ENCODE measurements at places on chromosomes 5 and 9.

GRCh38 chr5:59863777-59864176 is 29.7 kb downstream of the PDE4D start:
- H3K4me3 ChIP-seq = no peak overlapping the region
- H3K36me3 ChIP-seq = no peaks in the 10 kb centered on the region
- no peaks in the 10 kb centered on the region for H3K4me1 ChIP-seq
- no peak for DNase-seq
- no peak overlapping the region for H3K27ac ChIP-seq
- no peaks in the 10 kb centered on the region for H3K27me3 ChIP-seq

DNA sequence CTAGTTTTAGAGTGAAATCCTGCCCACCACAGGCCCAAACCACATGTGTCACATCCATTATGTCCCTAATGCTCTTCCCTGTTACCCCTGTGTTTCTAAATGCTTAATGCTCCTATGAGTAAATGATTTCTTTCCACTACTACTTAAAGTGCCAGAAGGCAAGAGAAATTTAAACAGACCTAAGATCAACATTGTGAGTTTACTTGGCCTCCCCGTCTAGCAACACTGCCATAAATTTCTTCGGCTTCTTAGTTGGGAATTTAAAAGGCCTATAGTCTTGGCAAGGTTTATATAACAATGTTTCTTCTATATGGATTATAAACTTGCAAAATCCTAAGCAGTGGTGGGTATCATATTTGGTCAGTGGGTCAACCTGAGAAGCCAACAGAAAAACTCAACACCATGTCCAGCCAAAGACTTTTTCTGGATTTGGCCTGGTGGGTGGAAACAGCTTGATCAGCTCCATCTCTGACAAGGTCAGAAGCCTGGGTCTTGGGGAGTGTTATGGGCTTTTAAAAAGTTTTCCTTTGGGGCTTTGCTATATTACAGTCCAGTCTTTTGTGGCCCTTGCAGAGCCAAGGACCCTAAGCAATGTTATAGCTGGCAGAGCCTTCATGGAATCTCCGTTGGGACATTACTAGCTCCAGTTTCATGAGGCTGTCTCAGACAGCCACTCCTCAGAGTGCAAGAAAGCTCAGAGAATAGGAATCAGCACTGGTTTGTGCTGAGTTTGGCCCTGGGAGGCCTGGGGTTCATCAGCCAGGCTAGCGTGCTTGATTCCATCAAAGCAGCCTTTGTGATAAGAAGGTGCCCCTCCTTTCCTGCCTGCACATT is 119.8 kb downstream of the PRDM6 start:
- H3K4me1 ChIP-seq = no peaks in the 10 kb centered on the region
- H3K36me3 ChIP-seq = no peaks in the 10 kb centered on the region
- H3K27ac ChIP-seq = no peak overlapping the region
- no peak for DNase-seq

DNA sequence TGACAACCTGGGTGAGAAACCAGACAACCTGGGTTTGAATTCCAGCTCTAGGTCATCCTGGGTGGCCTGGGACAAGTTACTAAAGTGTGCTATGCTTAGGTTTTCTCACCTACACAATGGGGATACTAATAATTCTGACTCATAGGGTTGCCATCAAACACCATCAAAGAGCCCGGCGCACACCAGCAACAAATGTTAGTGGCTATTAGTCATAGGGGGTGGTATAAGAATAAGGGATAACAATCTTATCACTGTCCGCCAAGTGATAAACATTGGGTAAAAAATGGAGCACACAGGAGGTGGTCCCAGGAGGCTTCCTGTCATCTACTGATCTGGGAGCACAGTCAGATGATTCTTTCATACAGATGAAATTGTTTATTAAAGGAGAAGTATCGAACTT is 61.4 kb upstream of the AFAP1L1 start:
- H3K27ac ChIP-seq = no peak overlapping the region
- no peaks in the 10 kb centered on the region for H3K27me3 ChIP-seq
- no peaks in the 10 kb centered on the region for H3K4me1 ChIP-seq

DNA sequence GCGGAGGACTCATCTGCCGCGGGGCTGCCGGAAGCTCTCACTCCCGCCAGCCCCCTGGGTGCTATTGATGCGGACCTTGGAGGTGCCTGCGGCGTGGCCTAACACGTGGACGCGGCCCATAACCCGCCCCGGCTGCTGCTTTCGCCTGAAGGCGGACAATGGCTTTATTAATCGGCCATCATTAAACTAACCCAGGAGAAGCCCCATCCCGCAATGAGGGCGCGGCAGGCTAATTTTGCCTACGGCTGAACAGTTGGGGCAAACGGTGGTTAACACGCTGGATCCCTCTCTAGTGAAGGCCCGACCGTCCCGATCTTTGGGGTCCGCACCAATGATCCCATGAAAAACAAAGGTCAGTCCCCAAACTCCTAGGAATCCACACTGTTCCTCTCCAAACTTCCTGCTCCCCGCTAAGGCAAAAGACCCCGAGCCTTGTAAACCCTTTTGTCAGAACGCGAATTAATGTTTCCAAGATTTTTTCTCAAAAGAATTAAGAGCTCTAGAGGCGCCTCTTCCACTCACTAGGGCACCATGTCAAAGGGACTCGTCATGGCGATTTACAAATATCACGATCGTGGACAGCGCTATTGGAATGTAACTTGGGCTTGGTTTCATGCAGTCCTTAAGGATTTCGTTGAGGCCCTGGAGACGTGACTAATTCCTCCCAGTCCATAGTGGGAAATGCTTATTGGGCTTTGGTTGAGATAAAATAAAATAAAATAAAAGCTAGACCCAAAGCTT is 193.1 kb downstream of the MEF2C start:
- no peak overlapping the region for H3K27ac ChIP-seq
- H3K4me3 ChIP-seq = no peak overlapping the region
- no peaks in the 10 kb centered on the region for H3K4me1 ChIP-seq
- no peak for DNase-seq

- H3K4me1 ChIP-seq = no peaks in the 10 kb centered on the region
- no peak for DNase-seq
- no peaks in the 10 kb centered on the region for H3K36me3 ChIP-seq
- no peak overlapping the region for H3K4me3 ChIP-seq
- no peaks in the 10 kb centered on the region for H3K27me3 ChIP-seq
Observed at GRCh38 chr9:129290606-129291005, 112.5 kb upstream of the IER5L start.

- H3K27me3 ChIP-seq = no peaks in the 10 kb centered on the region
- H3K36me3 ChIP-seq = no peaks in the 10 kb centered on the region
- H3K27ac ChIP-seq = no peak overlapping the region
- H3K4me1 ChIP-seq = no peaks in the 10 kb centered on the region
Observed at GRCh38 chr5:24059006-24059405, 551.6 kb downstream of the PRDM9 start.

DNA sequence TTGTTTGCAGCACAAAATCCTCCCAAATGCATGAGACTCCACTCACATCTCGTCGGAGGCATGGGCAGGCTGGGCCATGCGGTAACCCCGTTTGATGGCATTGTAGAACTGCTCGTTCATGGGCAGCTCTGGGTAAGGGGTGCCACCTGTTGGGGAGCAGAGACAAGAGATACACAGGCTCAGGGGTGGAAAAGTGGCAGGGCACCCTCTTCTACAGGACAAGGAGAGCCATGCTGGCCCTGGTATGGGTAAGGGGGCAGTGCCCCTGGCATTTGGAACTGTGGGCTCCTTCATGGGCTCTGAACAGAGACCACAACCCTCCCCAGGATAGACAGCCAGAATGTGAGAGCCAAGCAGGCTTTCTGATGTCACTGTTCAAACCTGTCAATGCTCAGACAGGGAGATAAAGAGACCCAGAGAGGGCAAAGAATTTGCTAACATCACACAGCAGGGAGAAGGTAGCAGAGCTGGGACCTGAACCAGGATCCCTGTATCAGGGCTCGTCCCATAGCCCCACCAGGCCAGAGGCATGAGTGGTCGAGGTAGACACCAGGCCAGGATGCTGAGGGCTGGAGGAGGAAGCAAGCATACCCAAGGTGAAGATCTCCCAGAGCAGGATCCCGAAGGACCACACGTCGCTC is 33.2 kb upstream of the CSF1R start:
- no peak overlapping the region for H3K4me3 ChIP-seq
- no peak for DNase-seq
- H3K36me3 ChIP-seq = no peaks in the 10 kb centered on the region

Data from GM12878 (cell line).